ENCODE measurements at places on chromosomes 11 and 22.

DNA sequence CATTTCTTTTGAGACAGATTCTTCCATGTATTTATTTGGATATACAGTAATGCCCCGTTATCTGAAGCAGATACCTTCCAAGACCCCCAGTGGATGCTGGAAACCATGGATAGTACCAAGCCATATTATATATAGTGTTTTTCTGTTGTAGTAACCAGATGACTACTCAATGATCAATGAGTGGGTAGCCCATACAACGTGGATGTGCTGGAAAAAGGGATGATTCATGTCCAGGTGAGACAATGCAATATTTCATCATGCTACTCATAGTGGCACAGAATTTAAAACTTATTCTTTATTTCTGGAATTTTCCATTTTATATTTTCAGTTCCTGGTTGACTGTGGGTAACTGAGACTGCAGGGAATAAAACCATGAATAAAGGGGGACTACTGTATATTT, 427.5 kb downstream of the METTL15 start:
- DNase-seq = no peak

DNA sequence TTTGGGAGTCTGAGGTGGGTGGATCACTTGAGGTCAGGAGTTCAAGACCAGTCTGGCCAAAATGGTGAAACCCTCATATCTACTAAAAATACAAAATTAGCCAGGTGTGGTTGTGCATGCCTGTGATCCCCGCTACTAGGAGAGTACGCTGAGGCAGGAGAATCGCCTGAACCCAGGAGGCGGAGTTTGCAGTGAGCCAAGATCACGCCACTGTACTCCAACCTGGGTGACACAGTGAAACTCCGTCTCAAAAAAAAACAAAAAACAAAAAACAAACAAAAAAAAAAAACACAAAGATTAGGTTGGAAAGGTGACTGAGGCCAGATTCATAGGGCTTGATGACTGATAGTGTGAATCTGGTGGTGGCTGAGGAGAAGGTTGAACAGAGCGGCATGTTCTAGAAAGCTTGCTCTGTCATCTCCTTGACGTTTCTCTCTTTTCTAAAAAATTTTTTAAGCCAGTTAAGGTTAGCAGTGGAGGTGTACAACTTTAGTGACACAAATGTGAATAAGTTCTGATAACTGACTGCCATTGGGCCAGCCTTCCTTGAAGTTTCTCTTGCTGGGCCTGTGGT, 40.9 kb downstream of the TXN2 start:
- DNase-seq = no peak

DNA sequence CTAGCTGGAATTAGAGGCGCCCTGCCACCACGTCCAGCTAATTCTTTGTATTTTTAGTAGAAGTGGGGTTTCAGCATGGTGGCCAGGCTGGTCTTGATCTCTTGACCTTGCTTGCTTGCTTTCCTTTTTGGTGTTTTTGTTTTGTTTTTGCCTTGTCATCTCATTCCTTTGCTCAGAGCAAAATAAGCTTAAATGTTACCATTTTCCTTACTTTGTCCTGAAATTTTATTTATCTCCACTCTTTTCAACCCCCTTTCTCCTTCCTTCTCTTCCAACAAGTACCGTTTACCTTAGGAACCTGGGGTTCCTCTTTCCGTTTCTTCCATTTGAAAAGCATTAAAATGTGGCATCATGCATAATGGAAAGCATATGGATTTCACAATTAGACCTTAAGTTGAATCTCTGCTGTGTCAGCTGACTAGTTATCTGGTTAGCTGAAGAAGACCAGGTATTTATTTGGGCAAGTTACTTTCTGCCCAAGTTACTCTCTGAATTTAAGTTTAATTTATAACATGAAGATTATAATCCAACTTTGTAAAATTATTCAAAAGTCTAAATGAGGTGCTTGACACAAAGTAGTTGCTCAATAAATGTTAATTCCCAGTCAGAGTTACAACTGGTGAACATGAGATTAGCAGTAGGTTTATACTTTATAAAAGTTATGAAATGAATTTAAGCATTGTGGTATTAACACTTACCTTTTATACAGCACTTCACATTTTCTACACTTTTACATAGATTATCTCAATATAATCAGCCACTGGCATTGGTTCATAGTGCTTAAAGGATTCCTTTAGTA, 69.7 kb downstream of the PRMT3 start:
- no peak for DNase-seq

DNA sequence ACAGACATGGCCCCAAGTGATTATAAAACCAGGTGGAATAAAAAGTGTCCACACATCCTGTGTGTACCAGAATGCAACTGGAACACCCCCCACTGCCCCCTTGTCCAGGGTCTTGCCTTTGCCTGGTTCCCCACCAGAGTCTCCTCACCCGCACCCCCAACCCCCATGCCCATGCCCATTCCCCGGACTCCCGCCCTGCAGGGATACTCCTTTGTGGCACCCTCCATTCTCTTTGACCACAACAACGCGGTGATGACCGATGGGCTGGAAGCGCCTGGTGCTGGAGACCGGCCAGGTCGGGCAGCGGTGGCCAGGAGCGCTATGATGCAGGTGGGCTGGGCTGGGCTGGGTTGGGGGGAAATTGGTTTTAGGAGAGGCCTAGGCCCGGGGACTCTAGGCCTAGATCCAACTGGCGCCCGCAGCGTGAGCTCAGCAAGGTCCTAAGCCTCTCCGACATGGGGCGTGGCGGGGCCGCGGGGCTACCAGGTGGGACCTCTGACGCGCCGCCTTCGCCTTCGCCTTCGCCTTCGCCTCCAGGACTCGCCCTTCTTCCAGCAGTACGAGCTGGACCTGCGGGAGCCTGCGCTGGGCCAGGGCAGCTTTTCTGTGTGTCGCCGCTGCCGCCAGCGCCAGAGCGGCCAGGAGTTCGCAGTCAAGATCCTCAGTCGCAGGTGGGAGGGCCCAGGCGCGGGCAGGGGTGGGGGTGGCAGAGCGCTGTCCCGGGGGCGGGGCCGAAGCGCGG, 9.1 kb downstream of the RPS6KA4 start:
- DNase-seq = no peak

- no peak for DNase-seq
Measured at GRCh38 chr22:46424496-46424895, 89.0 kb downstream of the TRMU start.

GRCh38 chr11:10080138-10080537, 213.9 kb downstream of the SBF2 start:
- DNase-seq = no peak

GRCh38 chr11:12123273-12123672, 12.9 kb downstream of the MICAL2 start:
- no peak for DNase-seq

DNA sequence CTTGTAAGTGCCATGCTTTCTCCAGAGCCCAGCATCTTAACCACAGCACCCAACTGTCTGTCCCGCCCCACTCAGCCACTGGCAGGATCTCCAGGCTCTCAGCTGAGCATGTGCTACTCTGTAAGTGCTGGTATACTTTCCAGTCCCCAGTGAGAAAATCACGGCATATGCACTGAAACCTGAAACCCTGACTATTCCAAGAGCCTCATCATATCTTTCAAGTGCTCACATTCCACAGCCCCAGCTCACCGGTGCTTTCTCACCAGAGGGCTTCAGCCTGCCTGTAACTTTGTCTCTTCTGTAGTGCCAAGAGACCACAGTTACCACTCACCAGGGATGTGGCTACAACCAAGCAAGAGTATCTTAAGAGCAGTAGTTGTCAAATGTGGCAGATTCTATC, 24.4 kb upstream of the PAMR1 start:
- no peak for DNase-seq

- no peak for DNase-seq
Measured at GRCh38 chr22:20249797-20250354, 18.2 kb downstream of the RTN4R start.

- no peak for DNase-seq
Measured at GRCh38 chr11:65055538-65055937, 2.8 kb downstream of the NAALADL1 start.

DNA sequence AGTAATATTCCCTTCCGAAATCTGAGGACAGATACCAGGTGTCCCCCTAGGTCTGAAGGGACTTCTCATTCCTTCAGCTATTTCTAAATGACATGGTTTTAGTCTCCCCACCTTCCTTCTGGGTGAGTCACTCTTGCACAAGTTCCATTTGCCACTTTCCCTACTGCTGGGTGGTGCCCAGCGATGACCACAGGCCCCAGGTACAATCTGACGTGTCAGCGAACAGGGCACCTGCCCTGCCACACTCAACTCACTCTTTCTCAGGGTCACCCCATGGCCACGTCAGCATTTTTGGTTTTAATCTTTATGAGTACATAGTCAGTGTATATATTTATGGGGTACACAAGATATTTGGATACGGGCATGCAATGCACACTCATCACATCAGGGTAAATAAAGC, 17.2 kb downstream of the POU2AF1 start:
- DNase-seq = no peak

DNA sequence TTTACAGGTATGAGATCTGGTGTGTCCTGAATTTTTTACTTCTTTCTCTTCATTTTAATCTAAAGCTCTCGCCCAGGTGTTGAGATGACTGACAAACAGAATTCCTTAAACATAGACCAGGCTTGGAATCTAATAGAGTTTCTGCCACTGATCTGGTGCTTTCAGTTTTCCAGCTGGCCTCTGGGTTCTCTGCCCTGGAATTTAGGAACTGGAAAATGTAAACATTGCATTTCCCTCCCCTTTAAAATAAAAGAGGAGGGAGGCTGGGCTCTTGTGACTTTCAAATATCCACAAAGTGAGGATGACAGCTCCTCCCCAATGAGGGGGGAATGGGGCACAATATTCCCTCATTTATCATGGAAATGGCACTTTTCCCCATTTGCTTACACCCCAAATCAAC, 5.0 kb downstream of the PAMR1 start:
- no peak for DNase-seq

GRCh38 chr22:32628628-32629572, 154.3 kb downstream of the FBXO7 start:
- DNase-seq = no peak

GRCh38 chr11:27553186-27553585, 46.6 kb upstream of the LIN7C start:
- DNase-seq = no peak

DNA sequence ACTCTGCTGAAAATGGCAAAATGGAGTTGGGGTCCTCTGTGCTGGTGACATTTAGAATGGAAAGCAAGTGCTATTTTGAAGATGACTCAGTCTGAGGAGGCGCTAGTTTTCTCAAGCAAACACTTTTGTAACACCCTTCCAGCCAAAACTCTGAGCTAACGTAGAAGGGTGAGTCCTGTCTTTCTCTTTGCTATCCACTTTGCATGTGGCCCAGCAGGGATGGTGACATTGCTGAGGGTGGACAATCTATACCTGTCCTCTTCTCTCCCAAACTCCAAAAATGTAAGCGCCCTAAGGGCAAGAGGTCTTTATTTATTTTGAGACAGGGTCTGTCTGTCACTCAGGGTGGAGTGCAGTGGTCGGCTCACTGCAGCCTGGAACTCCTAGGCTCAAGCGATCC, 3.6 kb upstream of the KAT5 start:
- DNase-seq = no peak

DNA sequence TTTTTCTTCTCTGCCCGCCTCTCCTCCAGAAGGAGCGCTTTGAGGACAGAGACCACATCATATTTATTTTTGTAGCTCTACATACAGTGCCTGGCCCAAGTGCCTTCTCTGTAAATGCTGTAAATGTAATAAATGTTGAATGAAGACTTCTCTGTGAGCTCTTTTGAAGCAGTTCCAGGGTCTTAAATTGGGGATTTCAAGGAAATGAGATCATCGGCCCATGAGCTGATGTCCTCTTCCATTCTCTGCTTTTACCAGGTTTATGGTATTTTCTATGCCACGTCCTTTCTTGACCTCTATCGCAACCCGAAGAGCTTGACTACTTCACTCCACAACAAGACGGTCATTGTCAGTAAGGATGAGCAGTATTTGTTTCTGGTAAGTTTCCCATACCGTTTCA, 165.7 kb upstream of the SORL1-AS1 start:
- DNase-seq = no peak

DNA sequence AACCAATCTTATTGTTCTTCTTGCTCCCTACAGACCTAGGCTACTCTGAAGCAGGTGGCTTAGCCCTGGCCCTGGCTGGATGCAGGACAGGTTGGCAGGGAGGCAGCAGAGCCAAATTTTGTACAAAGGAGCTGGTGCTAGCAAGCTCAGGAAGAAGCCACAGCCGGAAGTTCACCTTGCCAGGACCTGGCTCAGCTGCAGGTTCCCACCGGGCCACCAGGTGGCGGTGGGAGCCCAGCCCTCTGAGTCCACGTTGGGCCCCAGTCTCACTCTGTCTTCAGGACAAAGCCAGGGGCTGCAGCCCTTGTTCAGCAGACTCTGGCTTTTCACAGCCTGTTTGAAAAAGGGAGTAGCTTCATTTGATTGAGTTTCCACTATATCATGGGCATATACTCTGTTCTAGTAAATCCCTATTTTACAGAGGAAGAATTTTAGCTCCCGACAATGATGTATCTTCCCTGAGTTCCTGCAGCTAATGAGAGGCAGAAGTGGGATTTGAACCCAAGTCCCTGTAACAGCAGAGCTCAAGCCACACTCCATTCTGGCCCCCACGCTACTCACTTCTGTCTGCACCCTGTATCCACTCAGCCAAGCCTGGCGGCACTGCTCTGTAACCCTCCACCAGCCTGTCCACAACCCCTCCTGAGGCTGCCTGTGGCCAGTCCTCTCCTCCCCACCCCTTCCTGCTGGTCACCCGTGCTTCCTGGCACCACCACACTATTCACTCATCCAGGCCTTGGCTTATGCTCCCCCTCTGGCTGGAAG, 3.3 kb downstream of the TKFC start:
- peak; percentile 88 for DNase-seq

- no peak for DNase-seq
Measured at GRCh38 chr11:126024123-126024522, 38.5 kb downstream of the CDON start.

- no peak for DNase-seq
Measured at GRCh38 chr11:117316197-117316961, at the start of gene BACE1. BACE1 (minus strand) TSS chr11:117316256; CDS start chr11:117315795, 461 bp downstream.

DNA sequence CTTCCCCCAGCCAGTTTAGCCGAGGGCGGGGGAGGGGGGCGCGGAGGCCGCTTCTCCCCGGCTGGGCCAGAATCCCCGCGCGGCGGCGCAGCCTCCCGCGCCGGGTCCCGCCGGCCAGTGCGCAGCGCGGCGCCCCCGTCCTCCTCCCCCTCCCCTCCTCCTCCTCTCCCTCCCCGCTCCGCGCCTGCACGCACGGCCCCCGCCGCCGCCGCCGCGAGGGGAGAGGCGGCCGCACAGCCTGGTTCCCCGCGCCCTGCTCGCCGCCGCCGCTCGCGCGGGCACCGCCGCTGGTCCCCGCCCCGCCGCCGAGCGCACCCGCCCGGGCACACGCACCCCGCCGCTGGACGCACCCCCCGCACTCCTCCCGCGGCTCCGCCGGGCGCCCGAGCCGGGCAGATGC, at the start of gene FLRT1:
FLRT1 (plus strand) TSS at position 356 of the 400 bp plus-strand sequence. CDS start 80,337 bp downstream, outside the sequence.
- DNase-seq = no peak

GRCh38 chr22:38193580-38193979, 8.2 kb upstream of the MAFF start:
- no peak for DNase-seq

Measured in germinal center (tissue), 1 donor.